ENCODE measurements at places on chromosomes 3 and 15.
A peak's percentile ranks its signal among the peaks of the same experiment; 100 is the strongest.

DNA sequence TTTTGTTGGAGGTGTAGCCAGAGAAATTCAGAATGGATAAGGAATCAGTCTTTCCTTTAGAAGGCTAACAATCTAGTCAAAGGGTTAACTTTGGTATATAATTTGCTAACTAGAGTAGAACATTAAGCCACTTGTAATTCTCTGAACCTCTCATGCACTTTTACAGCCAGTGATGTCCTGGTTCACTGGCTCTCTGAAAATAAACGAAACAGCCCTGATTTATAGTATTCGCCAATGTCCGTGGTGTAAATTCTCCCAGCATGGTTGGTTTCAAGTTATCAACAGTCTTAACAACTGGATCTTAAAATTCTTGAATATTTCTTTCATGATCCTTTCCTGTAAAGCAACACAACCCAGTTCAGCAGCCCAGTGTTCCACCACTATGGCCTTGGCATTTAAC, 500.4 kb upstream of the CDIN1 start:
- DNase-seq = no peak

DNA sequence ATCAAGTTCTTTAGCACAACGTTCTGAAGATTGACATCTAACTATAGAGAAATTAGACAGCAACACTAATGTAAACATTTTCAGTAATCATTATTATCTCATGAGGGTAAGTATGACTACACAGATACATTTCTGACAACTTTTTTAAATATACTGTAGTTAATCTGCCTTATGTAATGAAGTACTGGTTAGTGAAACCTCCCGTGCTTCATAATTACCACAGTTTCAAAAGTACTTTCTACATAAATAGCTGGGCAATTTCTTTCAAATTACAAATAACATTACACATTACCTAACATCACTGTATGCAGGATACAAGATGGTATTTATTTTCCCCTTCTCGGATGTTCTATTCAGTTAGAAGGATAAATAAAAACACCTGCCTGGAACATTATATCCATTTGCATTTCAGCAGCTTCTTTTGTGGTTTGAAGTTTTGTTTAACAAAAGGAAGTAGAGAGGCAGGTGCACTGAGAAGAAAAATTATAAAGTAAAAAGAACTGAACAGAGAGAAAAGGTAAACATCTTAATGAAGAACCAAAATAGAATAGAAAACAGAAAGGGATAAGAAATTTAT, 1241.5 kb upstream of the GBE1 start:
- DNase-seq = no peak

GRCh38 chr15:59349680-59350420, 22.8 kb downstream of the MYO1E start:
- peak; percentile 21 for DNase-seq

GRCh38 chr3:169940470-169941181, 26.0 kb upstream of the SEC62 start:
- no peak for DNase-seq
